ENCODE measurements at places on chromosomes 6 and 20.

- no peak for DNase-seq
Measured at GRCh38 chr6:112013051-112013450, 40.9 kb upstream of the CCN6 start.

GRCh38 chr6:513961-514360 lies 122.4 kb downstream of the IRF4 start:
- no peak for DNase-seq

GRCh38 chr6:113496166-113496565 lies 361.0 kb upstream of the MARCKS start:
- DNase-seq: no peak

DNA sequence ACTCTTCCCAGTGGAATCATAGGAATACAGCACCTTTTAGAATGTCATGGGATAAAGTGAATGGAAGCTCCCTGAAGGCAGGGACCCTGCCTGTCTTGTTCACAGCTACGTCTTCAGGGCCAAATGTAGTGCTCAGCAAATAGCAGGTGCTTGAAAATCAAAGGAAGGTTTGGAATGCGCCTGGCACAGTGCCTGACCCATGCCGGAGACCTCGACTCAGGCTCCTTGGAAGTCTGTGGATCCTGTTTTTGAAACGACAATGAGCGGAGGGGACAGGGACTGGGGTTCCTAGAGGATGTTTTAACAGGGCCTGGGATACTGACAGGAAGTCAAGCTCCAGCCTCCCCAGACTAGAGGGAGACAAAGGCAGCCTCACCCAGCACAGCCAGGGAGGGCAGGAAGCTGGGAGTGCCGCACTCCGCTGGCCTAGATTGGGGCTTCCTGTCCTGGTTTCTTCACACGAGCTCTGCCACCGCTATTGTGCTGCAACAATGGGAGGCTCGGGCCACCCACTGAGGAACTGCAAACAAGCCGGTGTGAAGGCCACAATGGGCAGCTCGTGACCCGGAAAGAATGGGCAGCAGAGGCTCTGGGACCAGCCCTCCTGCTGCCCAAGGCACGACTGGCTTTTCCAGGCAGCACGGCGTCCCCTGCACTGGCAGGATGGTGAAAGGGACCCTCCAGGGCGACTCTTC lies 76.7 kb downstream of the PREX1 start:
- DNase-seq: no peak

GRCh38 chr6:158081657-158081935 lies 86.5 kb downstream of the SERAC1 start:
- DNase-seq: no peak

Measured in stimulated activated CD4-positive, alpha-beta T cell treated with anti-CD3 and anti-CD28 coated beads, Interleukin-2, amount 100 ng/mL, for 48 hours (primary cell).